ENCODE measurements at places on chromosomes 7 and 10.

DNA sequence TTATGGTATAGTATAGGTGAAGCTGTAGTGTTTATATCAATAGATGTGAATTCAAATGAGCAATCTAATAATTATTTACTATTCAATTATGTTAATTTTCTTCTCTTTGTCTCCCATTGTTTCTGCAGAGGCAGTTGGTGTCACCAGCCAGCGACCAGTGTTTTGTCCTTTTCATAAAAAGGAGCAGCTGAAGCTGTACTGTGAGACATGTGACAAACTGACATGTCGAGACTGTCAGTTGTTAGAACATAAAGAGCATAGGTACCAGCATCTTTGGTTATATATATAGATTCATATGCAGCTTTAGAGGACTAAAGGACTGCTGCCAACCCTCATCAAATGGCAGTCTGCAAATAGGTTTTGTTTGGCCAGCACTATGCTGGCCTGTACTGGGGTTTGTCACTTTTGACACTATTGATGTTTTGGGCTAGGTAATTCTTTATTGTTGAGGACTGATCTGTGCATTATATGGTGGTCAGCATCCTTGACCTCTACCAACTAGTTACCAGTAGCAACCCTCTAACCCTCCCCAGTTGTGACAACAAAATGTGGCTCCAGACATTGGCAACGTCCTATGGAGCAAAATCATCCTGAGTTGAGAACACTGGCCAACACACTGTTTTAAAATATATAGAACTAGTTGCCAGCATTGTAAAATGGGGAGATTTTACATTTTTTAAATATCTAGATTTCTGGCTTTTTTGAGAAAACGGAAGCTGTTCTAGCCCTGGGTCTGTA lies 59.2 kb downstream of the TRIM24 start:
- no peaks in the 10 kb centered on the region for H3K4me1 ChIP-seq
- peaks cover 54% of the 10 kb centered on the region for H3K36me3 ChIP-seq
- DNase-seq: no peak
- no peaks in the 10 kb centered on the region for H3K27me3 ChIP-seq
- no peak overlapping the region for H3K4me3 ChIP-seq
- H3K27ac ChIP-seq: no peak overlapping the region

- H3K27me3 ChIP-seq: no peaks in the 10 kb centered on the region
- DNase-seq: no peak
- H3K4me1 ChIP-seq: no peaks in the 10 kb centered on the region
- H3K27ac ChIP-seq: no peak overlapping the region
- H3K4me3 ChIP-seq: no peak overlapping the region
These were observed 753.4 kb downstream of the NRG3 start for GRCh38 chr10:82628373-82628772.

GRCh38 chr10:88165849-88166271 lies 302.4 kb downstream of the PTEN start:
- H3K4me1 ChIP-seq: no peaks in the 10 kb centered on the region
- H3K27ac ChIP-seq: no peak overlapping the region
- H3K36me3 ChIP-seq: no peaks in the 10 kb centered on the region
- no peaks in the 10 kb centered on the region for H3K27me3 ChIP-seq

DNA sequence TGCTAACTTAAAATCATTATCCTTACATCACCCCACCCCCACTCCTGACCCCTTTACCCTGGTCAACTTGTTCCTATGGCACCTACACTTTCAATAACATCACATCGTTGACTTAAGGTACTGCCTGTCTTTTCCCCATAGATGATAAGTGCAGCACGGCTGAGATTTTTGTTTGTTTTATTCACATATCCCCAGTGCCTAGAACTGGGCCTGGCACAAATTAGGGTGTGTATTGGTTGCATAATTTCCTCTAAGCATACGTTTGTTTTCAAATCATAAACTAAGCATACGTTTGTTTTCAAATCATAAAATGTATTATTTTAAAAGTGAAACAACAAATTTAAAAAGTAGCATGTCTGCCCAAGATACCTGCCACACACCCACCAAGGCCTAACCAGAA lies 35.3 kb downstream of the ANXA11 start:
- no peaks in the 10 kb centered on the region for H3K27me3 ChIP-seq
- peaks cover 44% of the 10 kb centered on the region for H3K4me1 ChIP-seq
- H3K36me3 ChIP-seq: peaks cover 5% of the 10 kb centered on the region
- peak overlapping the region; percentile 67 for H3K27ac ChIP-seq

DNA sequence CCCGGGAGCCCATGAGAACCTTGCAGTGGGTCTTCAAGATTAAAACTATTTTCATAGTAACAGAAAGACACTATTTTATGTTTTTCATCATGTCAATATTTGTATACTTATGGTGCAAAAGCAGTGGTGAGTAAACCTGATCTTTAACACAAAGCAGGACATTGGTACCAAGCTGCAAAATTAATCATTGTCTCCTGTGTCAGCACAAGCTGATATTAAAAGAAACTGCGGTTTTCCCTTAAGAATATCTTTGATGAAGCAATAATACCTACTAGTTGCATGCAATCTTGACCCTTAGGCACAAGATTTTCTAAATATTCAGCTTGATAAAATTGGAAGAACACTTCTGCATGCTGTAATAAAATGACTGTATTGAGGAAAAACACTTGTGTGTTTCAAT lies 121.7 kb downstream of the MDFIC start:
- no peaks in the 10 kb centered on the region for H3K4me1 ChIP-seq
- H3K27me3 ChIP-seq: no peaks in the 10 kb centered on the region
- no peak overlapping the region for H3K27ac ChIP-seq
- no peaks in the 10 kb centered on the region for H3K36me3 ChIP-seq
- no peak overlapping the region for H3K4me3 ChIP-seq
- DNase-seq: no peak

DNA sequence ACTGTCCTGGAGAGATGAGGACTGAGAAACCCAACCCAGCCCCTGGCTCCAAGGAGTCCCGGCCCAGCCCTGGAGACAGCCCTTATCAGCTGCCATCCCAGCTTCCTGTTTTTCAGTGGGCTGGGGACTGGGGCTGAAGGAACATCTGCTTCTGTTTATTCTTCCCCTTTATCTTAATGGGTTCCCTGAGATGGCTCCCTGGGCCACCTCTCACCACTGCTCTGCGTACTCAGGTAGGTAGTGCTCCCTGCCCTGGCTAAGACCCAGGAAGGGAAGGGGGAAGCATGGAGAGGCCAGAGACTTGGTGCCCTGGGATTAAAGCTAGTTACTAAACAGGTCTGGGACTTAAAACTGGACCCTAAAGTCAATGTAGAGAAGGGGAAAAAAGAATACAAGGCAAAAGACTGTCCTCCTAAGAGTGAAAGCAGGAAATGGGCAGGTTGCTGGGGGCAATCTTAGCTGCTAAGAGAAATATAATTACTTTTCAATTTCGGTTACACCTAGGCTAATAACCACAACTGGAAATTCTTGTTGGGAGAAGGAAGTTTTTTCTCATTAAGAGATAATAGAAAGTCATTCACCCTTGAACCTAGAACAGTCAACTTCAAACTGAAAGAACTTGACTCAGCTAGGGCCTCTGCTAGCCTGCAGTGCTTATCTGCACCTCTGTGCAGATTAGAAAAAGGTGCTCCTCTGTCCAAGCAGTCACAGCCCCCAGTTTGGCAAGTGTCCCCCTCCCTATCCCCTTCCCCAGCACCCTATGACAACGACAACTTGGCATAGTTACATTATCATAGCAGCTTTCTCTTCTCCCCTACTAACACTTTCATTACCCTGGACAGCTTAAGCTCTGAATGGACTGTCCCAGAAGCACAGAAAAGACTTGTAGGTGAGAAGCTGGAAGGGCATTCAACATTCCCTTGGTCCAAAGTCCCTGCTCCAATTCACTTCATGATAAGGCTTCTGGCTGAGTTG lies 65.6 kb upstream of the KDM7A start:
- DNase-seq: peak; percentile 62
- H3K27ac ChIP-seq: peak overlapping the region; percentile 86
- H3K4me3 ChIP-seq: peak overlapping the region; percentile 18
- no peaks in the 10 kb centered on the region for H3K36me3 ChIP-seq
- no peaks in the 10 kb centered on the region for H3K27me3 ChIP-seq
- peaks cover 62% of the 10 kb centered on the region for H3K4me1 ChIP-seq

GRCh38 chr10:16728266-16728665 lies 89.0 kb downstream of the RSU1 start:
- DNase-seq: no peak
- H3K27me3 ChIP-seq: no peaks in the 10 kb centered on the region
- no peak overlapping the region for H3K4me3 ChIP-seq
- H3K36me3 ChIP-seq: no peaks in the 10 kb centered on the region
- H3K27ac ChIP-seq: no peak overlapping the region
- no peaks in the 10 kb centered on the region for H3K4me1 ChIP-seq

DNA sequence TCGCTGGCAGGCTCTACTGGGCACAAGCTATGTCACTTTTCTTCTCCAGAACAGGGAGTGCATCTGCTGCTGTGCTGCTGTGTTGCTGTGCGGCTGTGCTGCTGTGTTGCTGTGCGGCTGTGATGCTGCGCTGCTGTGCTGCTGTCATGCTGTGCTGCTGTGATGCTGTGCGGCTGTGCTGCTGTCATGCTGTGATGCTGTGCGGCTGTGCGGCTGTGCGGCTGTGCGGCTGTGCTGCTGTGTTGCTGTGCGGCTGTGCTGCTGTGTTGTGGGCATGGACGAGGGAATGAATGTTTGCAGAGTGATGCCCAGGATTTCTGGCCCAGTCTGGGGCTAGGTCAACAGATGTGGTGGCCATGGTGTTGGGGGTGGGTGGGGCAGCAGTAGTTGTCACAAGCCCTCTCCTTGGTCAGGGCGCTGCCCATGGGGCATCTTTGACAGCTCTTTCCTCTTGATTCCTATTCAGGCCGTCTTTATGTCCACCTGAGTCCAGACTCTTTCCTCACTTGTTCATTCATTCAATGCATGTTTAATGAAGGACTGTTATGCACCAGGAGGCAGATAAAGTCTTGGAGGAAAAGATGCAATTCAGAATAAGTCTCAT lies 55.6 kb downstream of the C10orf120 start:
- DNase-seq: no peak
- H3K36me3 ChIP-seq: no peaks in the 10 kb centered on the region
- no peaks in the 10 kb centered on the region for H3K4me1 ChIP-seq
- H3K27ac ChIP-seq: no peak overlapping the region
- H3K4me3 ChIP-seq: no peak overlapping the region
- no peaks in the 10 kb centered on the region for H3K27me3 ChIP-seq

DNA sequence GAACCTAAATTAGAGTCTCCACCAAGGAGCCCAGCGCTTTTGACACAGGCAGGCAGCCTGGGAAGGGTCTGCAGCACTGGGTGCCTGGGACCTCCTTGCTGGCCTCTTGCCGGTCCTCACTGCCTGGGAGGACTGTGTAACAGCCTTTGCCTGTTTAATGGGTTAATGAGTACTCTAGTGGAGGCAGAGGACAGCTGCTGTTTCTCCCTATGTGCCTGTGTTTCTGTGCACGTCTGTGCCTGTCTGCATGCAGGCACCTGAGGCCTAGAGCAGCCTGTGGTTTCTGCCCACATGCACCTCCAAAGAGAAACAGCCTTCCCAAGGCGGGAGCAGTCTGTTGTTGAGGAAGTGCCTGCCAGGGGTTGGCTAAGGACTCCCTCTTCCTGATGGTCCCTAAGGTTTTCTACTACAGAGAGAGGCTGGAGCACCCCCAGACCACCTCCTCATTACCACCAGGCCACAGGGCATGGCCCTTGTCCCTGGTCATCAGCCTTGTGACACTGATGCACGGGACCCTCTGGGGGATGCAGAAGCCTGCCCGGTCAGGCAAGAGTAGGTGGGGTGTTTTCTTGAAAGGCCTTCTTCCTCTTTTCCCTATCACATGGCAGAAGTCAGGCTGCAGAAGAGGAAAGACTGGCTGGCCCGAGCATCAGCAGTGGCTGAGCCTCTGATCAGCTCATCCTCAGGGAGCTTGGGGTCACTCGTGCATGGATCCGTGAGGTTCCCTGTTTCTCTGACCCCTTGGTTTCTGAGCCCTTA lies 14.2 kb downstream of the SLC29A3 start:
- H3K4me1 ChIP-seq: peaks cover 12% of the 10 kb centered on the region
- no peak overlapping the region for H3K4me3 ChIP-seq
- H3K27me3 ChIP-seq: no peaks in the 10 kb centered on the region
- no peak overlapping the region for H3K27ac ChIP-seq
- DNase-seq: no peak

- H3K4me3 ChIP-seq: peak overlapping the region; percentile 3
- DNase-seq: no peak
- no peak overlapping the region for H3K27ac ChIP-seq
- no peaks in the 10 kb centered on the region for H3K36me3 ChIP-seq
These were observed 2.5 kb downstream of the VSTM2A start for GRCh38 chr7:54544527-54545240.

- no peaks in the 10 kb centered on the region for H3K4me1 ChIP-seq
These were observed 233.9 kb downstream of the FANK1 start for GRCh38 chr10:126130271-126130710.

GRCh38 chr7:30928254-30928872 lies 16.7 kb downstream of the AQP1 start:
- H3K27me3 ChIP-seq: no peaks in the 10 kb centered on the region
- no peaks in the 10 kb centered on the region for H3K36me3 ChIP-seq
- H3K27ac ChIP-seq: no peak overlapping the region
- no peak for DNase-seq
- no peaks in the 10 kb centered on the region for H3K4me1 ChIP-seq

DNA sequence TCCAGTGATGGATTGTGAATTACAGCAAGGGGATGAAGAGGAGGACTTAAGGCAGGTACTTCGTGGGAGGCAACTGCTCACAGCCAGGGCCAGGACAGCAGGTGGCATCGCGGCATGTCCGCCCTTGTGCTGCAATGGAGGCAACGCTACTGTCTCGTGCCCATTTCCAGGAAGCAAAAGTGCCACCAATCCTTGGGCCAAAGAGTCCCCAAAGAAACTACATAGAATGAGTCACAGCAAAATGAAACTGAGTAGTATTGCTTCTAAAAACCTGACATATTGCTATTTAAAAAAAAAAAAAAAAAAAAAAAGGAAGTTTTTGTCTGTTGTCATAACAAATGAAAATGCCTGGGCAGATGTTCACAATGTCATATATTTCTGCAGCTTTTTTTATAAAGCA lies 46.6 kb downstream of the RSU1 start:
- no peak overlapping the region for H3K27ac ChIP-seq
- no peaks in the 10 kb centered on the region for H3K36me3 ChIP-seq
- H3K4me3 ChIP-seq: no peak overlapping the region
- no peaks in the 10 kb centered on the region for H3K4me1 ChIP-seq
- DNase-seq: no peak
- H3K27me3 ChIP-seq: no peaks in the 10 kb centered on the region

DNA sequence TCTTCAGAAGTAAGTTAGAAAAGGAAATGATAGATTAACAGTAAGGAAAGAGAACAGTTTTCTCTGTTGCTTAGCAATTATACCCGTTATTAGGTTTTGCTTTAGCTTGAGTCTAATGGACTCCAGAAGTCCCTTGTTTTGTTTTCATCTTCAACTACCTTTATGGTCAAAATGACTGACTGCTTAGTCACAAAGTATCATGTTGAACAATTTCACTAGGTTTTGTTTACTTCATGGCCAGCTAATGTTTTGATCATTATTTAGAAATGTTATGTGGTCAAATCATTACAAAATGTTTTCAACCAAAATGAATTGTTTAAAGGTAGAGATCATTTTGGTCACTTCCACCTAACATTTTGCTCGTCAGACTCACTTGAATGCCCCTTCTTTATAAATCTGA lies 1.9 kb downstream of the UBN2 start:
- no peak overlapping the region for H3K27ac ChIP-seq
- H3K27me3 ChIP-seq: no peaks in the 10 kb centered on the region
- H3K4me1 ChIP-seq: peaks cover 25% of the 10 kb centered on the region
- peaks cover 9% of the 10 kb centered on the region for H3K36me3 ChIP-seq

GRCh38 chr10:92920866-92921265 lies 72.5 kb downstream of the EXOC6 start:
- H3K36me3 ChIP-seq: no peaks in the 10 kb centered on the region
- H3K4me3 ChIP-seq: no peak overlapping the region
- no peaks in the 10 kb centered on the region for H3K27me3 ChIP-seq

Data from transverse colon (tissue), 4 donors.